ENCODE measurements at places on chromosomes 5 and 9. TPM values are rescaled to one million over a fixed set of nuclear protein-coding genes. Genes with fewer than 3 reads are reported as not detected.

LNPEP gene
- polyA plus RNA-seq, result 12.7 TPM

CFAP77 gene
- polyA plus RNA-seq, result not detected

PCSK1 gene
- polyA plus RNA-seq, result 1.7 TPM

IFNA21 gene
- polyA plus RNA-seq, result not detected

- H3K27ac ChIP-seq, result no peak overlapping the region
- no peaks in the 10 kb centered on the region for H3K27me3 ChIP-seq
- no peak overlapping the region for H3K4me3 ChIP-seq
- no peak for DNase-seq
- H3K36me3 ChIP-seq, result peaks cover 9% of the 10 kb centered on the region
Measured at GRCh38 chr9:93446073-93446472, 5.4 kb upstream of the FAM120A start.

- H3K4me1 ChIP-seq, result no peaks in the 10 kb centered on the region
- H3K27me3 ChIP-seq, result no peaks in the 10 kb centered on the region
- H3K4me3 ChIP-seq, result no peak overlapping the region
- H3K36me3 ChIP-seq, result no peaks in the 10 kb centered on the region
- DNase-seq, result no peak
Measured at GRCh38 chr9:3507395-3508077, 18.3 kb downstream of the RFX3 start.
